ENCODE measurements at places on chromosomes 4 and X. TPM values are rescaled to one million over a fixed set of nuclear protein-coding genes. Genes with fewer than 3 reads are reported as not detected.
A peak's percentile ranks its signal among the peaks of the same experiment; 100 is the strongest.

DNA sequence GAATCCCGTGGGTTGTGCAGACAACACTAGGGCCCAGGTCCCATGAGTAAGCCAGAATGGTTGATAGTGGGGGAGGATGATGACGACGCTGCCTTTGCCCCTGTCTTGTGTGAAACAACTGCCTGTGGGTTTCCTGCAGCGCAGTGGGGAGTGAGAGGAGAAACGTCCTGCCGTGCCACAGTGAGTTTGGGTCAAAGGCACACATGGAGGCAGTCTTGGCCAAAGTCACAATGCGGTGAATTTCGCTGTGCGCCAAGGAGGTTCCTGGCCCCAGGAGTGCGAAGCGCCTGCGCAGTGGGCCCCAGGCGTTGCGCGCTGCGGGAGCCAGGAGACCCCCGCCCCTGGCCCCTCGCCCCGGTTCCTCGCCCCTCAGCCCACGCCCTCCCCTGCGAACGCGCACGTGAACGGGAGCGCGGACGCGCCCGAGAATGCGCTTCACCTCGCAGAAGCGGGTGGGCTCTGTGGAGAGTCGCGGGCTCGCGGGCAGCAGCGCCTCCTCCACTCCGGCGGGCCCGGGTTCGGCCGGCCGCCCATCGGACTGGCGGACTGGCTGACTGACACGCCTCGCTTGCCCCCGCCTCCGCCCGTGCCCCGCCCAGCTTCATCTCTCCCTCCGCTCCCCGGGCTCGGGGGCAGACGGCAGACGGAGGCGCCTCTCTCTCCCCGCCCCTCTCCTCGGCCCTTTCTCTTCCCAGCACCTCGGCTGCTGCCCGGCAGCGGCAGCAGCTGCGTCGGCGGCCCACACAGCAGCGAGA lies at the start of gene NUDT10:
NUDT10 (plus strand) TSS at position 635 of the 755 bp plus-strand sequence. CDS start 144 bp downstream, outside the sequence.
- H3K27ac ChIP-seq = no peak within 1 kb of the TSS
- H3K27me3 ChIP-seq = peaks cover 8% of the 10 kb centered on the region
- H3K4me1 ChIP-seq = no peaks in the 10 kb centered on the region

DNA sequence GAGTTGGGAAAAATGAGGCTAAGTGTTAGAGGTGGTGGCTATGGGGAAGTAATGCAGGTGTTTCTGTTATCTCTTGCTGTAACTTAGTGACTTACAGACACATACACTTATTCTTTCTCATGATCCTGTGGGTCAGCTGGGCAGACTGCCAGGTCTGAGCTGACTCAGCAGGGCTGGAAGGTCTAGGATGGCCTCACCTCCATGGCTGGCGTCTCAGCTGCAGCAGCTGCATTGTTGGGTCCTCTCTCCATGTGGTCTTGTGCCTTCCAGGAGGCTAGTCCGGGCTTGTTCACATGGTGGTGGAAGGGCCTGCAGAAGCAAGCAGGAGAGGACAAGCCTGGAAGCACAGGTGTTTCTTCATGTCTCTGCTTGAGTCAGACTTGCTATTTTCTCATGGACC lies 172.7 kb downstream of the NHS start:
- H3K27ac ChIP-seq = peak overlapping the region; percentile 12
- H3K4me1 ChIP-seq = peaks cover 6% of the 10 kb centered on the region
- H3K27me3 ChIP-seq = peaks cover 2% of the 10 kb centered on the region
- H3K4me3 ChIP-seq = no peak overlapping the region
- no peaks in the 10 kb centered on the region for H3K36me3 ChIP-seq
- DNase-seq = peak; percentile 91

- H3K4me1 ChIP-seq = no peaks in the 10 kb centered on the region
- no peak for DNase-seq
- H3K27ac ChIP-seq = no peak overlapping the region
- H3K4me3 ChIP-seq = no peak overlapping the region
- H3K36me3 ChIP-seq = no peaks in the 10 kb centered on the region
Measured at GRCh38 chr4:94175553-94176261, 32.0 kb upstream of the SMARCAD1 start.

- no peaks in the 10 kb centered on the region for H3K36me3 ChIP-seq
- H3K27me3 ChIP-seq = peaks cover 2% of the 10 kb centered on the region
- no peak for DNase-seq
Measured at GRCh38 chrX:104122829-104123228, 10.5 kb downstream of the ZCCHC18 start.

DNA sequence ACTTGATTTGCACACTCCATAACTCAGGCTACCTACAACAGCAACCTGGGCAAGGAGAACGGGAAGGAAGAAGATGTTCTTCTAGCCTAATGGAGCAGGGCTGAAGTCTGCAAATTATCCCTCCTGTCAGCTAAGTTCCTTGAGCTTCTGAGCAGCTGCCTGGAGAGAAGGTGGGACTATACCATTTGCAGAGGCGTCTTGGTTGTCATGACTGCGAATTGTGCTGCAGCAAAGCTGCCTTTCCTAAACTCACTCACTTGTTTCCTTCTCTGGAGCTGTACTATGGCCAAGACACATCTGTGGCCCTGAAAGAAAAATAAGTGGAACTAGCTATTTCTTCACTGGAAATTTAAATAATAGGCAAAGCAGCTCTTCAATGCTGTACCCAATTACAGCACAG lies 682.4 kb upstream of the GRIA3 start:
- no peak overlapping the region for H3K4me3 ChIP-seq
- no peaks in the 10 kb centered on the region for H3K27me3 ChIP-seq
- no peaks in the 10 kb centered on the region for H3K4me1 ChIP-seq
- H3K27ac ChIP-seq = no peak overlapping the region

DNA sequence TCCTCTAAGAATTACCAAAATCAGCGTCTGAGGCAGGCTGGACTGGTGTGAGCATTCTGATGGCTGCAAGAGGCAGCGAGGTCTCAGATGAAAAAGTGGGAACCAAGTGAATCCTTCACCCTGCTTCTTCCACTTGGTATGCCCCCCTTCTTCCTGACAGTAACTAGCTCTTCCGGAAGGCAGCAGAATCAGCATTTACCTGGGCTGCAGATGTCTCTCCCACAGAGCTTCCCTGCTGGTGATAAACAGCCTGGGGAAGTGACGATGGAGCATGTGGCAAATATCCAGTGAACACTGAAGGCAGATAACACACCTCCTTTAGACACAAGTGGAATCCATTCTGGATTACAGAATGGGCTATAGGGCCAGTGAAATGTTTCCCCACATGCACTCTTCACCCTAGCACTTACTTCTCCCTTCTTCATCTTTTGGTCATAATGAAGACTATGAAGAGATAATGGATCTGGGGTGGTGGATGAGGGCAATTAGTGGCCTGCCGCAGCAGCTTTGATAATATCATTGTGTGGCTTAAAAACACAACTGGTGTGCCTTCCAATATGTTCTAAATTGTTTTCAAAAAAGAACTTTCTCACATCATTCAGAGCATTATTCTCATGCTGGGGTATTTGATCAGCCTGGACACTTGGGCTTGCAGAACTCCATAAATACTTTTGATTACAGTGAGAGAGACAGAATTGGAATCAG lies 60.8 kb upstream of the TBC1D9 start:
- no peak for DNase-seq
- H3K4me1 ChIP-seq = no peaks in the 10 kb centered on the region
- no peak overlapping the region for H3K27ac ChIP-seq
- H3K36me3 ChIP-seq = no peaks in the 10 kb centered on the region
- H3K27me3 ChIP-seq = peaks cover 21% of the 10 kb centered on the region

The FAM13A gene
- 25.3 TPM for total RNA-seq

The GAGE13 gene
- total RNA-seq = not detected
